ENCODE measurements at places on chromosomes 11 and 22.

GRCh38 chr11:2221591-2221990 lies 48.8 kb downstream of the ASCL2 start:
- no peak for DNase-seq

- no peak for DNase-seq
Measured at GRCh38 chr11:57475191-57475590, 14.9 kb downstream of the RTN4RL2 start.

DNA sequence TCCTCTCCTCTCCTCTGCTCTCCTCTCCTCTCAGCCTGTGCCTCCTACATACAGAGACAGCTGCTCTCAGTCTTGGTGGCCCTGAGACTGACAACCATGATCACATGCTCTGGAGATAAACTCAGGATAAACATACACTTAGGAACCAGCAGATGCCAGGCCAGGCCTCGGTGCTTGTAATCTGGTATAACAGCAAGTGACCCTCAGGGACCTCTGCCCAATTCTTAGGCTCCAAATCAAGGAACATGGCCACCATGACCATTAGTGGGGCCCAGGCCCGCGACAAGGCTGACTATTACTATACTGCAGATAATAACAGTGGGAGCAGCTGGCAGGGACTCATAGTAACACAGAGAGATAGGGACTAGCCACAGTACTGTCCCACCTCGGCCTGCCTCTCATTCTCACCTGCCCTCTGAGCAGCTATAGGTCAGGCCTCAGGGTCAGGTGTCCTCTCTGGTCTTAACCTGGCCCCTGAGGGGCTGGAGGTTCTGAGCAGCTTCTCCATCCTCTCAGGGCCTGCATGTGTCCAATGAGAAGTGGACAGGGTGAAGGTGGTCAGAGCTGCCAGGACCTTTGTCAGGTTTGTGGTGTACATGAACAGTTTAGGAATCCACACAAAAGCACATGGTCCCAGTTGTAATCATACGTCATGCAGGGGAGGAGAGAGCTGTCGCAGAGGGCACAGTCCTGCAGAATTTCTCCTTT lies 106.1 kb downstream of the GGTLC2 start:
- no peak for DNase-seq

DNA sequence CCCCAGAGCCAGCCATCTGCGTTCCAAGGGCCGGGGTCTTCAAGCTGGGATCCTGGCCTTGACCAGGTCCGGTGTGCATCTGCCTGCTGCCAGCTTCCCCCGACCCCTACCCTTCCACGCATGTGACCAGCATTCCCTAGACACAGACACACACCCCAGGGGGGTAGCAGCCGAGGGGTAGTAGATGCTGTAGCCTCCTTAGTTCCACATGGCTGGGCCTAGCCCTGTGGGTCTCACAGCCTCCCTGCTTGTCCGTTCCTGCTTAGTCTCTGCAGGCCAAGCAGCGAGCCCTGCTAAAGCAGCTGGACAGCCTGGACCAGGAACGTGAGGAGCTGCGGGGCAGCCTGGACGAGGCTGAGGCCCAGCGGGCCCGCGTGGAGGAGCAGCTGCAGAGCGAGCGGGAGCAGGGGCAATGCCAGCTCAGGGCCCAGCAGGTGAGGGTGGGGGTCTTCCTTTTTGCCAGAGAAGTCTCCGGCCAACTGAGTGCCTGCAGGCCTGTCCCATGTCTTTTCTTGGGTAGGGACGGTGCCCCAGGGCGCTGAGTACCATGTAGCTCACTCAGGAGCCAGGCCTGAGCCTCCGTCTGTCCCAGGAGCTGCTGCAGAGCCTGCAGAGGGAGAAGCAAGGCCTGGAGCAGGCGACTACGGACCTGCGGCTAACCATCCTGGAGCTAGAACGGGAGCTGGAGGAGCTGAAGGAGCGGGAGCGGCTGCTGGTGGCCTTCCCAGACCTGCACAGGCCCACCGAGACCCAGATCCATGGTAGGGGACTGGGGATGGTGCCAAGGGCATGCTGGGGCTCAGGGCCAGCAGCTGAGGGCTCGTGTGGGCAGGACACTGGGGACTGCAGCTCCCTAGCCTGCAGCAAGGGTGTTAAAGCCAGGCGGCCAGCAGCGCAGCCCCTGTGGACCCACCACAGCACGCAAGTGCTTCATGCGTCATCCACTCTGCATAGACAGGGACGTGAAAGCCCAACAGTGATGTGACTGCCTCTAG lies 13.6 kb downstream of the RNF215 start:
- DNase-seq, result no peak

GRCh38 chr11:11514246-11514645 lies 107.6 kb downstream of the GALNT18 start:
- no peak for DNase-seq

GRCh38 chr11:132977746-132978145 lies 554.6 kb downstream of the OPCML start:
- no peak for DNase-seq

DNA sequence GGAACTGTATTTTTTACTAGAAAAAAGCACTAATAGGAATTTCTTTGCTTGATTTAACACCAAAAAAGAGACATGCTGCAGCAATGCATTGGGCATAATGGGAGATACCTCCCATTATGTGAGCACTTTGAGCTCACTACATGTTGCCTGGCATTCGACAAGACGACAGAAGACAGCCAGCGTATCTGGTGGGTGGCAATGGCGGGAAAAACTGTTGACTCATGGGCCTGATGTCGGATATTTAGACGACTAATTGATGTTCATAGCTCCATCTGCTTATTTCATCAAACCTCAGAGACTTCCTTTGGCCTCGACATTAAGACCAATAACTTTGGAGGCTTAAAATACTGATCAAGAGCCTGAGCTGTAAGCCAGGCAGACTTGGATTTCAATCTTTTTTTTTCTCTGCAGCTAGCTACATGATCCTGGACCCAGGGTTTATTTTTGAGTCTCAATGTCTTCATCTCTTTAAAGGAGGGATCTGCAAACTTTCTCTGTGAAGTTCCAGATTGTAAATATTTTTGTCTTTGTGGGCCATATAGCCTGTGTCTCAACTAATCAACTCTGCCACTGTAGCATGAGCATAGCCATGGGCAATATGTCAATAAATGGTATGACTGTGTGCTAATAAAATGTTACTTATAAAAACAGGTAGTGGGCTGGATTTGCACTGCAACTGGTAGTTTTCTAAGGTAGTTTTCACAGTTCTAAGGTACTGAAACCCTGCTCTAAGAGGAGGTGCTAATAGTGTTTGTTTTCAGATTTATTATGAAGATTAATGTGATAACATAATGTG lies 375.1 kb downstream of the METTL15 start:
- no peak for DNase-seq

DNA sequence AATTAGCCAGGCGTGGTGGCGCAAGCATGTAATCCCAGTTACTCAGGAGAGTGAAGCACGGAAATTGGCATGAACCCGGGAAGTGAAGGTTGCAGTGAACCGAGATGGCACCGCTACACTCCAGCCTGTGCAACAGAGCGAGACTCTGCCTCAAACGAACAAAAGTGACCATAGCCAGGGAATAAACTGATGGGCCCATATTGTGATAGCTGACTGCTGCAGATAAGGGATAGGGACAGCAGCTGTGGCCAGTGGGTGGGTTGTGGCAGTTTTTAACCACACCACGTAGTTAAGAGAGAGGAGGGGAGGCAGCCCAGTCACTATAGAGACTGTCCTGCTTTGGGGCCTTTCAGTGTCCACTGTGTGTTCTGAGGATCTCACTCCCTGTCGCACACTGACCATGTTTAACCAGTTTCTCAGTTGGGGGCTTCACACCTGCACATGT lies 58.9 kb downstream of the PISD start:
- no peak for DNase-seq

- no peak for DNase-seq
Measured at GRCh38 chr11:113001709-113002108, 40.5 kb downstream of the NCAM1 start.

DNA sequence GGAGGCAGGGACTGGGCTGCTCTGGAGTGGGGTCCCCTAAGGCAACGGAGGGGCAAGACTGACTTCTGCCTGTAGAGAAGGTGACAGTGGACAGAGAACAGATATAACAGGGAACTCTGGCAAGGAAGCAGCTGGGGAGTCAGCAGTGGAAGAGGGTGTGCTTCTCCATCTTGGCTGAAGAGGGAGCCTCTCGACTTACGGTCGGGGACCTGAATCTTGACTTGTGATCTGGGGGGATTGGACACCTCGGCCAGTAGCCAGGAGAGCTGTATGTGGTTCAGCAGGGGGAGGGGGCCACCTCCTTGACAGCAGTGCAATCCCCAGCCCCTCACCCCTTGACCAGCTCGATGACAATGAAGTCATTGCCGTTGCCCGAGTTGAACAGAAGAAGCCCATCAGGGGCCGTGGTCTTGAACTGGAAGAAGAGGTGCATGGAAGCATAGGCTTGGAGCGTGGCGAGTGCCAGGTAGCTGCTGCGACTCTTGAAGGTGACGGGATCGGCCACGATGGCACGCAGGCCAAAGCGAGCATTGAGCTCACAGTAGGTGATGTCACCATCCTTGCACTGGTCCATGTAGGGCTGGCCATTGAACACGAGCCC lies 60.0 kb downstream of the SLC22A12 start:
- no peak for DNase-seq

DNA sequence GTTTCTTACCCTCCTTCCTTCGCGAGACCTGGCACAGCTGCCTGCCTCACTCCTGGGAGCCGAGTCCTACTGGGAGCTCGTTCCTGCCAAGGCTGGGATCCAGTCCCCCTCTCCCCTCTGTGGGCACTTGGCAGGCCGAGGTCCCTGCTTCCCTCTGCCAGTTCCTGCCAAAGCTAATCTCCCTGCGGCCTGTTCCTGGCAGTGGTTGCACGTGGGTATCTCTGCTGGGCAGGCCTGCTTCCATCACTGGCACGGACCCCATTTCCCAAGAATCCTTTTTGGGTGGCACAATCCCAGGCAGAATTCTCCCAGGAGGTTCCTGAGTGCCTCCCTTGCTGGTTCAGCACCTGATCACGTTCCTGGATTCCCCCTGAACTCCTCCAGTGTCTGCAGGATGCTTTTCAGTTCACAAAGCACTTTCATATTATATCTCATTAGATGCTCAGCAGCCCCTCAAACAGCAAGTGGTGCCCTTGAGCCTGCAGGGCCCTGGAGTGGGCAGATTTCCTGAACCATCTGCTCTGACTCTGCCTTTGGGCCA lies 96.5 kb downstream of the RRM1 start:
- DNase-seq, result no peak

GRCh38 chr11:85137597-85137996 lies 489.5 kb downstream of the DLG2 start:
- no peak for DNase-seq

GRCh38 chr11:135074397-135074998 lies 662.5 kb upstream of the B3GAT1 start:
- no peak for DNase-seq

- no peak for DNase-seq
Measured at GRCh38 chr11:64233913-64234586, at the start of gene VEGFB. TSS of gene VEGFB (plus strand) at chr11:64234584. CDS start at chr11:64234834, 250 bp downstream.

GRCh38 chr11:77779935-77780334 lies 40.6 kb downstream of the RSF1 start:
- no peak for DNase-seq

GRCh38 chr11:41789376-41789775 lies 329.9 kb upstream of the LRRC4C start:
- DNase-seq, result no peak

- no peak for DNase-seq
Measured at GRCh38 chr11:62104816-62105653, 18.8 kb upstream of the INCENP start.

- no peak for DNase-seq
Measured at GRCh38 chr22:42717197-42717928, 3.3 kb downstream of the A4GALT start.

DNA sequence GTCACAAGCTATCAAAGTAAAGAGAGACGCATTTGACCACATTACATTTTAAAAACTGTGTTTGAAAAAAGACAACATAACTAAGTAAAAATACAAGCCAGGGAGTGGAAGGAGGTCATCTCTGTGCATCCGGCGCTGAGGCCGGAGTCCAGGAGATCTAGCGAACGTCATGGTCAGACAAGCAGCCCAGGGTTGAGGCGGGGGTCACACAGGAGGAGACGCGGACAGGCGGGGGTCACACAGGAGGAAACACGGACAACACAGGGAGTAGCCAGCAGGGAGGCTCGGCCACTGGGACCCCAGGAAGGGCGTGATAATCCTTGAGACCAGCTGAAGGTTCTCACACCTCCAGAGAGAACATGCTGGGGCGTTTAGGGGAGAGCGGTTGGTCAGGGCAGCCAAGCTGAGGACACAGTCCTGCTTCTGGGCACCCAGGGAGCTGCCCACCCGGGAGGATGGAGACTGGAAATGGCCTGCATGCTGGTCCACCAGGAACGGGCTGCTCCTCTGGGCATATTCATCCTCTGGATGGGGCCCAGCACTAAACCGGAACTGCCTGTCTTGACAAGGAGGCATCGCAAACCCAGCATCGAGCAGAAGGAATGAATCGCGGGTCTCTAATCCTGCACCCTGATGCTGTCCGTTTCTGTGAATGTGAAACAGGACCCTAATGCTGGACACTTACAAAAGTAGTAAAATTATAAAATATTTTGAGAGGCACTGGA lies 40.9 kb upstream of the MUC5AC start:
- no peak for DNase-seq

- peak; percentile 72 for DNase-seq
Measured at GRCh38 chr22:23163665-23164064, 16.6 kb upstream of the BCR start.

DNA sequence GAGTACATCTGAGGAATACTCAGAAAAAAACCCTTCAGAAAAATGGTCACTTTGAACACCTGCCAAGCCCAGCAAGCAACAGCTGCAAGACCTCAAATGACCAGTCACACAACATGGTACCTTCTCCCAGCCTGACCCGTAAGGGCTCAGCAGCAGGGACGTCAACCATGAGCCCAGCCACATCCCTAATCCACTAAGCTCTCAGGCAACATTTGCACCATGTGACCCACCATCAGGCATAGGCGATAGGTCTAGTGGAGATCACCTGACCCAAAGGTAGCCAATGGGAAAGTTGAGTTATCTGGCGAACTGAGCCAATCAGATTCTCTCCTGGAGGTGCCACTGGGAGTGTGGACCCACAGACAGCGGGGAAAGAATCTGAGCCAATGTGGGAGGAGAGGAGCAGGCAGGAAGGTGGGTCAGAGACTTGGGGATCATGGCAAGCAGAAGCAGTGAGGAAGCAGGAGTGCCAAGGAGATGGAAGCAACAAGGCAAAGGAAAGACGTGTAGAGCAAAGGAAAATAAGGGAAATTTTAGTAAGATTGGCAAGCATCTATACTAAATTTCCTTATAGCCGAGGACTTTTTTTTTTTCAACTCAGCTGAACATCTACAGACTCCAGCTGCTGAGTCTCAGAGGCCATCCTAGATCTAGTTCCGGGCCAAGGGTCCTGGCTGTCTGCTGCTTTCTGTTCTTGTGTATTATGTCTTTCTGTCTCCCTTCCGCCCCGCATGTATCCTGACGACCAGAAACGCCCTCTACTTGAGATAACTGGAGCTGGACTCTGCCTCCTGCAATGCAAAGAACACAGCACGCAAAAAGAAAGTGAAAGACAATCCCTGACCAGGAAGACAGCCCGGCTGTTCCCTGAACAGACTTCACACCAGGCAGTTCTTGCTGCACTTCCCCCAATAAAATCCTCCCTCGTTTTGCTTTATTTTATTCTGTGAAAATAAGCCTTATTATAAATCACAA lies 11.0 kb upstream of the PLAAT2 start:
- DNase-seq, result no peak
